ENCODE measurements at places on chromosomes 1 and 21.

DNA sequence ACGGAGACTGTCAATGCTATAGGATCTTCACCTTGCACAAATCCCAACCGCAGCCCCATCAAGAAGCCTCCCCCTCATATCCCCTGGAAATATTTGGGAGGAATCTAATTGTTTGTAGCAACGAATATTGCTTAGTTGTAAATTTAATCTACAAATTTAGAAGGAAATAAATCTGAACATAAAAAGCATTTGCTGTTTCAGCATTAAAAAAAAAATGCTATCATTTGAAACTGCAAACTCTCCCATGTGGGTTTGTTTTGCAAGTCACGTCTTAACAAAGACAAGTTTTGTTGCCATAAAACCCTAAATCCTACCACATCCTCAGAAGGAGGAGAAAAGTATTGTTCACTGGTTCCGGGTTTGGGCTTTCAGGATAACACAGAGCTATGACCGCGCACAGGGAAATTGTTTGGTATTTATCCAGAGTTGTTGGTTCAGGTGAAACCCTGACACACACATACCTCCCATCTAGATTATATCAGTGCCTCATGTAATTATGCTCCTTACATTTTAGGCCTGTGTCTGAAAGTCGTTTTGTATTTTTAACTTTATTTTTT lies 279.6 kb downstream of the TM2D1 start:
- no peak for DNase-seq

- no peak for DNase-seq
Measured at GRCh38 chr1:215631040-215631439, 63.9 kb downstream of the KCTD3 start.

DNA sequence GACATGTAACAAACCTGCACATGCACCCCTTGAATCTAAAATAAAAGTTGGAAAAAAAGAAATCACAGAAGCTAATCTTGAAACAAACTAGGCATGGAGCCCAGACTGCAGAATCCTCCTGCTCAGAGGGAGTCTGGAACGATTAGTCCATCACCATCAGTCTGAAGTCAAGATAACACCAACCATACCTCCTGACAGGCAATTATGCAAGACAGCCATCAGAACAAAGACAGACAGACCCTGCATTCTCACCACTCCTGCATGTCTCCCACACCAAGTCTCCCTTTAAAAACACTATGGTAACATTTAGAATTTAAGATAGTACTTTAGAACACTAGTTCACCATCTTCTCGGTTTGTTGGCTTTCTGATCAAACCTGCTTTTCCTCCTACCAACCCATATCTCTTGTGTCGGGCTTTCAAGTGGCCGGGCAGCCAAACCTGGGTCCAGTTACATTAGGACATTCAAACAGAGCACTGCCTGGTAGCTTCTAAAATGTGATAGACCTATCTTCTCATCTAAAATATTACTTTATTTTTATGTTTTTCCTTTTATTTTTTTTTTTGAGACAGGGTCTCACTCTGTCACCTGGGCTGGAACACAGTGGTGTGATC lies 10.1 kb downstream of the YARS1 start:
- DNase-seq: no peak

DNA sequence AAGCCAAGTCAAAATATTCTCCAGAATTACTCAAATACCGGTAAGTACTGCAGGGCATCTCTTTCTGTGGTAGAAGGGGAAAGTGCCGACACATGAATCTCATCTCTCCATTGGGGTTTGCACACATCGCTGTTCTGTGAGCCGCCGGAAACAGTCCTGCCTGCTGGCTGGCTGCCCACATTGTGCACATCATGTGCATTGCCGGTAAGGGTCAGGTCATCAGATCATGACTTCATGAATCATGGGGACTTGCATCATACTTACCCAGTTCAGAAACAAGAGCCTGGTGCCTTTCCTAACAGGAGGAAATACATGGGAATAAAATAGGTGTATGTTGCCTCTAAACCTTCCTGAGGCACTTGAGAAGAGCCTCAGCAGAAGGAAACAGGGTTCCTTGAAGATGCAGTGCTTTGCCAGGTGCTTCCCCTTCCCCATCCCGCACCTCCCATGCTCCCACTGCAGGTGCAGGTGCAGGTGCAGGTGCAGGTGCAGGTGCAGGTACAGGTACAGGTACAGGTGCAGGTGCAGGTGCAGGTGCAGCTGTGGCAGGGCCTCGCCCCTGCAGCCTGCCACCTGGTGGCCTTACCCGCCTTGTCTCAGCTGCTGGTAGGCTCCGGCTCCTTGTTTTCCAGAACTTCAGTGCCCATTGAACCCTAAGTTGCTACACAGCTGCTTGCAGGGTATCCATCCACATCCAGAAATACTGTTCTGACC lies 26.5 kb downstream of the GPR137B start:
- no peak for DNase-seq

- DNase-seq: no peak
Measured at GRCh38 chr1:37317870-37318467, 156.4 kb upstream of the ZC3H12A start.

Measured in GOT3 (cell line).